ENCODE measurements at places on chromosomes 6 and 20. TPM values are rescaled to one million over a fixed set of nuclear protein-coding genes. Genes with fewer than 3 reads are reported as not detected.

GJA1 gene
- 1,357 TPM for total RNA-seq

CENPQ gene
- total RNA-seq, result 2.9 TPM

MAS1 gene
- not detected for total RNA-seq

PPIL6 gene
- 0.76 TPM for total RNA-seq

TRIM40 gene
- not detected for total RNA-seq

EGFL8 gene
- 2.3 TPM for total RNA-seq

GSTA2 gene
- total RNA-seq, result not detected

FAM83D gene
- total RNA-seq, result 22.3 TPM

TUBB2B gene
- 4.6 TPM for total RNA-seq

ELOVL2 gene
- total RNA-seq, result not detected

TAF4 gene
- 2.3 TPM for total RNA-seq

SAYSD1 gene
- 8.0 TPM for total RNA-seq

Data from dermis microvascular lymphatic vessel endothelial cell (primary cell).